CD4-positive, alpha-beta T cell (primary cell): ENCODE measurements at places on chromosomes 5 and 9. TPM values are rescaled to one million over a fixed set of nuclear protein-coding genes. Genes with fewer than 3 reads are reported as not detected.

GRCh38 chr5:178273665-178274541 is 41.3 kb upstream of the PHYKPL start:
- DNase-seq: no peak

DNA sequence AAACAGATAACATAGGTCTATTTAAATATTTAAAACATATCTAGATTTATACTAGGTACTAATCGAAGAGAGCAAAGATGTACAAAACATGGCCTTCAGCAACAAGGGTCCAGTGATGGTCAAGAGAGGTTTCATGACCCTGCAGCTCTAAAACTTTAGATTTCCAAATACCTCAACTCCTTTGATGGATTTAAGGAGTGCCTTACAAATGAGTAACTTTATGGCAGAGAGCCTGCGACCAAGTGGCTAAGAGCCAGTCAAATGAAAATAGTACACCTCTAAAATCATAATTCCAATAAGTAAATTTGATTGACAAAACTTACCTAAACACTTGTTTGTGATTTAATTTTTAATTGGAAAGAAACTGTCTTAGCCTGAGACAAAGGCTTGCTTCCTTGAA is 4.7 kb upstream of the SH3RF2 start:
- DNase-seq: no peak

DNA sequence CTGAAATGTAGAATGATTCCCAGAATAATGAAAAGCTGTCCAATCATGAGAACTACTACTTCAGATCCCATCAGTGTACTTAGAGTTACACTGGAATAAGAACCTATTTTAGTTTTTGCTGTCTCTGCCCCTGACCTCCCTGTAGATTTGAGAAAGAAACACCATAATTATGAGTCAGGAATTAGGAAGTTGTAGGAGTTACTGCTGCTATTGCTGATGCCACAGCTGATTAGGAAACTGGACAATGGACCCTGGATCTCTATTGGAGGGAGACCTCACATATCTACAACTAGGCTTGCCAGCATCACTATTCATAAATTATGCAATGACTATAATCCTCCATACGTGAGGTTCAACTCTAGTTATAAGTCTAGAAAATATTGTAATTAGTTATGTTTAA is 48.8 kb upstream of the EDIL3 start:
- DNase-seq: no peak

The AQP3 gene
- 106 TPM for total RNA-seq

DNA sequence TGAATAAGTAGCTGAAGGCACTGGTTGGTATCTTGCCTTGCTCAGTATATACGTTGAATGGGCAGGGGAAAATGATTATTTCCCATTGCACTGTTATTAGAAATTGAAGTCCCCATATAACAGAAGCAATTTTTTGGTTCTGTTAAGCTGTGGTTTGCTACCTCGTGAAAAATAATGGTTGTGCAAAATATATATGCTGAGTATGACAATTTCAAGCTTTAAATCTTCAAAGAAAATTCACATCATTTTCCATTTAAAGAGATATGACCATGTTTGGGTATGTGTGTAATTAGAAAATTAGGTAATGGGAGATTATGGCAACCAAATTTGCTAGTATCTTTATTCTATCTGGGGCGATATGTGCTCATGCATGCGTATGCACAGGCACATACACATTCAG is 139.8 kb downstream of the DMAC1 start:
- no peak for DNase-seq

The OR13C5 gene
- not detected for total RNA-seq

GRCh38 chr9:92740446-92740961 is 24.1 kb downstream of the BICD2 start:
- DNase-seq: no peak

- no peak for DNase-seq
Observed at GRCh38 chr5:389197-389821, 53.7 kb upstream of the EXOC3 start.

The FBXL7 gene
- total RNA-seq: not detected

DNA sequence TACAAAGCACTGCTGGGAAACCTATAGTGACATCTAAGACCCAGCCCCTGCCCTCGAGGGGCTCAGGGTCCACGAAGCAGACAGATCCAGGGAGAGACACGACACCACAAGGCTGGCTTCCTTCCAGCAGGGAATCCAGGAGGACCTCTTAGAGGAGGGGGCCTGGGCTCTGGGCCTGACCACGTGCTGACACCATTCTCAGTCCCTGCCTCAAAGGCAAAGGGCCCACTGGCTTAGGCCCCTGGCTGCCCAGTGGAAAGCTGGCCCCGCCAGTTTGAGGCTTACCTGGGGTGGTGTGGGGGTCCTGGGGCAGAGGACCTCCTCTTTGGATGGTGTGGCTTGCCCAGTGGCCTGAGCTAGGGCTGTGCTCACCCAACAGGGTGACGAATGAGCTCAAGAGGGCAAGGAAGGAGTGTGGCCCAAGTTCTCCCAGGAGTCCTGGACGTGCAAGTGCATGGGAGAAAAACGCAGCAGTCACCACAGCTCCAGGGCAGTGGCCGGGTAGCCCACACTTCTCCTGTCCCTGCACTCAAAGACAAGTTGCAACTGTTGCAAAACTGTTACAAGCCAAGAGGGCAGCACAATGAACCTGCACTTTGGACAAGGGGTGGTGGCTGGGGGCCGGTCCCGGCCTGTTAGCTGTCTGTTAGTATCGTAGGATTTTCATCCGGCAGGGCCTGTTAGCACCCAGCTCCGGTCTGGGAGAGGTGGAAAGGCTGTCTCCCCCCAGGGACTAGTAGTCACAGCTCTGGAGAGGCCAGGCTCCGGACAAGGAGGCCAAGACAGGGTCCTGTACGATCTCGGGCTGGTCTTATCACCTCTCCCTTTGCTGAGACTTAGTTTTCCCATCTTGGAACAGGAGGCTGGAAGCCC is 1.5 kb upstream of the SARDH start:
- no peak for DNase-seq
